ENCODE measurements at places on chromosomes 2 and 18.
A peak's percentile ranks its signal among the peaks of the same experiment; 100 is the strongest.

DNA sequence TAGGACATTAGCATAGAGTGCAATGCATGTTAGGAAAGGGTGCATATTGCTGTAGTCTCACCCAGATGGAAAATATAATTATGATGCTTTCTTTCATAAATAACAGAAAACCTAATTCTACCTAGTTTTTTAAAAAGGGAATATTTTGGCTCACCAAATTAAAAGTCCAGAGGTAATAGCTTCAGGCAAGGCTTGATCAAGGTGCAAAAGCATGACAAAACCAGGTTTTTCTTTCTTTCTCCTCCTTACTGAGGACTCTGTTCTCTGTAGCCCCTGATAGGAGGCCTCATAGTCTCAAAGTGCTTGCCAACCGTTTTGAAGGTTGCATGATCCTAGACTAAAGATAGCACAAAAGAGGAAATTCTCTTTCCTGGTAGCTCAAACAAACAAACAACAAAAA lies 349.9 kb downstream of the CTNNA2 start:
- no peak overlapping the region for H3K27ac ChIP-seq
- no peak overlapping the region for H3K4me3 ChIP-seq
- H3K4me1 ChIP-seq = no peaks in the 10 kb centered on the region
- no peaks in the 10 kb centered on the region for H3K36me3 ChIP-seq

GRCh38 chr2:149908726-149909683 lies 321.4 kb upstream of the MMADHC start:
- peaks cover 23% of the 10 kb centered on the region for H3K4me1 ChIP-seq
- DNase-seq = no peak
- H3K36me3 ChIP-seq = no peaks in the 10 kb centered on the region
- no peak overlapping the region for H3K27ac ChIP-seq
- no peaks in the 10 kb centered on the region for H3K27me3 ChIP-seq

DNA sequence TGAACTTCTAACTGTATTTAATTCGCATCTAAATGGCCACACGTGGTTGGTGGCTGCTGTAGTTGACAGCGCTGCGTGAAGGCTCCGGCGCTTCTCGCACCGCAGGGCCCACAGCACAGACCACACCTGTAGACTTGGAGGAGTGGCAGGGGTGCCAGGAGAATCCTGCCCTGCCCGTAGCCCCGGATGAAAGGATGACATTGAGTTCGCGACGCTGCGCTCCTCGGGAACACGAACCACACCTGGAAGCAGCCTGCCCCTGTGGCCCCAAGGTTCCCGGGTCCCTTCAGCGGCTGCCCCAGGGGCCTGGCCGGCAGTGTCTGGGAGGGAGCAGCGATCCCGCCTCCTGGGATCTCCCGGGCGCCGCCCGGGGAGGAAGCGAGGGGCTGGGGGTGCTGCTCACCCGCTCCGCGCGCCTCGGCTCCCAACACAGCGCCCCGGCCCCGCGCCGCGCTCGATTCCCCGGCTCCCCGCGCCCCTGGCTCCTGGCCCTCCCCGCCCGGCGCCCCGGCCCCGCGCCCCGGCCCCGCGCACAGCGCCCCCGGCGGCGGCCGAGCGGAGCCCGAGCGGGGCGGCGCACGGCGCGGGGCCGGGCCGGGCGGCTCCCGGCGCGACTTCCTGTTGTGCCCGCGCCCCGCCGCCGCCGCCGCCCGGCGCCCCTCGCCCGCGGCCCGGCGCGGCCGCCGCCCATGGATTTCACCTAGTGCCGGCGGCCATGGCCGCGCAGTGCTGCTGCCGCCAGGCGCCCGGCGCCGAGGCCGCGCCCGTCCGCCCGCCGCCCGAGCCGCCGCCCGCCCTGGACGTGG lies at the start of gene RNPEPL1:
RNPEPL1 (plus strand) TSS at position 613 of the 806 bp plus-strand sequence; CDS start at position 716, 103 bp downstream.
- peaks cover 42% of the 10 kb centered on the region for H3K4me1 ChIP-seq
- DNase-seq = peak; percentile 77
- H3K4me3 ChIP-seq = peak within 1 kb of the TSS; percentile 82
- no peaks in the 10 kb centered on the region for H3K36me3 ChIP-seq
- no peaks in the 10 kb centered on the region for H3K27me3 ChIP-seq

DNA sequence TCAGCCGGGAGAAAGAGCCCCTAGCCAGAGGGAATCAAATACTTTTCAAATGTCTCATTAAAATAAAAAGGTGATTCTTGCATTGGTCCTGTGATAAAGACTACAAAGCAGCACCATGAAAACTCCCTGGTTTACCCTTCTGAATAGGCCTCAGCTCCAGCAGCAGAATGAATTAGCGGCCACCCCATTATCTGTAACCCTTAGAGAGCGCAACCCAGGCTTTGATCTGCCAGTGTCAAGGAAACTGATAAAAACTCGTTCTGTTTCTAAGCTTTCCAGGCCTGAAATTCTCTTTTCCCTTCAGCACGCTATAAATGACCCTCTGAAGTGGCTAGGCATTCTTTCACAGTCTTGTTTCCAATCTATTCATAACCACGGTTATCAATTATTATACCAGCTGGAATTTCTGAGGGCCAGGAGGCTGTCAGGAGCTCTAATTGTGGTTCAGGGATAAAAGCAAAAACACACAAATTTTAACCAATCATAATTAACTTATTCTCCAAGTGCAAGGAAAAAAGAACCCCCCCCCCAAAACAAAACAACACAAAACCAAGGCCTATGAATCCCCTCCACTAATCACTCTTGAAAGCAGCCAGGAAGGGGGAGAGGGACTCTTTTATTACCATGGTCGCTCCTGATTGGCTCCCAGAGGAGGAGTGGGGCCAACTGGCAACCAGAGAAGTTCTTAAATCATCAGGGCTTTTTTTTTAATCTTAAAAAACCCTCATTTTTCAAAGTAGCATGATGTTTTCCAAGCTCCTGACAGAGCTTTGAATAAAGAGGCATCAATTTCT lies 258.9 kb downstream of the CYRIA start:
- H3K4me1 ChIP-seq = no peaks in the 10 kb centered on the region
- H3K36me3 ChIP-seq = no peaks in the 10 kb centered on the region
- H3K27me3 ChIP-seq = peaks cover 8% of the 10 kb centered on the region
- no peak overlapping the region for H3K4me3 ChIP-seq

GRCh38 chr2:71481111-71481510 lies 27.8 kb downstream of the DYSF start:
- H3K27ac ChIP-seq = no peak overlapping the region
- H3K27me3 ChIP-seq = no peaks in the 10 kb centered on the region
- DNase-seq = no peak
- H3K36me3 ChIP-seq = peaks cover 20% of the 10 kb centered on the region

GRCh38 chr18:8623549-8624106 lies 14.4 kb downstream of the RAB12 start:
- H3K4me1 ChIP-seq = peaks cover 29% of the 10 kb centered on the region
- peaks cover 9% of the 10 kb centered on the region for H3K36me3 ChIP-seq
- no peaks in the 10 kb centered on the region for H3K27me3 ChIP-seq
- peak overlapping the region; percentile 75 for H3K27ac ChIP-seq
- no peak for DNase-seq

DNA sequence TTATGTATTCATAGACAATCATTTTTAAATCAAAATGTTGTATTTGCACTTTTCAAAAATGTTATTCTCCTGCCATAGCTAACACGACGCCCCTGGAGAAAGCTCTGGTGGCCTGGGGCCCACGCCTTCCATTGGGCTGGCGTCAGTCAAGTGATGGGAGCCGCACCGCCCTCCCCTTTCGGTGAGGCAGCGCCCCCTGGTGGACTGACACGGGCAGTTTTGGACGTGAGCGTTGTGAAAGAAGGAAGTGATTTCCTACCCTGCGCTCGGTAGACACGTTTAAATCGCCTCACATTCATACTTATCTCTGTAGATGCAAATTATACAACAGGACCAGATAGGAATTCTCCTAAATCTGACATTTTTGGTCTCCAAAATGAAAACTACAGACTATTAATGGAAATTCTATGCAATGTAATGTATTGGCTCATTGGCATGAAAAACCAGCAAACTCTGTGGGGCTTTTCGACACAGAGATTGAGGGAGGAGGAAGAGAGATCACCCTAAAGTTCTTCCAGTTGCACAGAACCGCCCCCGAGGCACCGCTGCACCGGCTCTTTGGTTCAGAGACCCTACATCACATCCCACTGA lies 326.2 kb upstream of the SOX11 start:
- no peak for DNase-seq
- H3K27me3 ChIP-seq = no peaks in the 10 kb centered on the region
- no peaks in the 10 kb centered on the region for H3K36me3 ChIP-seq
- peaks cover 17% of the 10 kb centered on the region for H3K4me1 ChIP-seq
- H3K4me3 ChIP-seq = no peak overlapping the region

DNA sequence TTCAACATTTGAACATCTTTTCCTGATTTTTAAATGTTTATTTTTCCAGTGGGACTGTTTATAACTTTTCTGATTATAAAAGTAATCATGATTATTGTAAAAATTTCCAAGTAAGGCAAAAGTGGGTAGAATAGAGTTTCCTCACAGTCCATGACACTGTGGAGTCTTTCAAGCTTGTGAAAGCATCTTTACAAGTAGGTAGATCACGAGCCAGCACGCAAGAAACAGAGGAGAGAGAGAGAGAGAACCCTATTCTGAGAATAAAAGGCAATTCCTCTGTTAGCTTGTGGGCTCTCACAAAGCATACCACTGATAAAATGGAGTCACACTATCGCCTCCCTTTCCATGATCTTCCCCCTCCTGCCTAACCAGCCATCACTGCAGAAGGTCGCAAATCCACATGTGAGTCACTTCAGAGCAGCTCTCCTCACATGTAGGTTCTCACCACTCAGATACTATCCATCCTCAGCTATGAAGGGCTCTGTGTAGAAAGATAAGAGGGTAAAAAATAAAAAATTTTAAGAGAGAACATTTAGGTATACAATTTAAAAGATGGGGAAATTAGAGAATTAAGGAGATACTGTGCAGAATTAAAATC lies 40.3 kb downstream of the AAK1 start:
- H3K4me3 ChIP-seq = no peak overlapping the region
- H3K4me1 ChIP-seq = peaks cover 39% of the 10 kb centered on the region
- peaks cover 2% of the 10 kb centered on the region for H3K36me3 ChIP-seq
- no peak for DNase-seq
- no peaks in the 10 kb centered on the region for H3K27me3 ChIP-seq

DNA sequence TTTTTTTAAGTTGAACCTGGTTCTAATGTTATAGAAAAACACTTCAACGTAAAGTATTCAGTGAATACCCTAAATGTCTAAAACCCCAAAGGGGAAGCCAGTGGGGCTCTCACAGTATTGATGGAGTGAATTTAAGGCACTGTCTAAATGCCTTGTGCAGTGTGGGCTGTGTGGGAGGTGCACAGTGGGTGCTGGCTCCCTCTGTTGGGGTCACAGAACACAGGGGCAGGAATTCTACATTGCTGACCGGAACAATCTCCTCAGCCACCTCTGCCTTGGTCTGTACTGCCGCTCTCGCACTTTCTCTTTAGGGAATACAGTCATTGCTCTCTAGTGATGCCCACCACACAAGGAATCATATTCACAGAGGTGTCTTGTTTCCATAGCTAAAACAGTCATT lies 45.4 kb downstream of the SPRED2 start:
- no peaks in the 10 kb centered on the region for H3K27me3 ChIP-seq
- no peak overlapping the region for H3K27ac ChIP-seq
- no peaks in the 10 kb centered on the region for H3K36me3 ChIP-seq
- DNase-seq = no peak
- no peak overlapping the region for H3K4me3 ChIP-seq
- H3K4me1 ChIP-seq = peaks cover 38% of the 10 kb centered on the region

DNA sequence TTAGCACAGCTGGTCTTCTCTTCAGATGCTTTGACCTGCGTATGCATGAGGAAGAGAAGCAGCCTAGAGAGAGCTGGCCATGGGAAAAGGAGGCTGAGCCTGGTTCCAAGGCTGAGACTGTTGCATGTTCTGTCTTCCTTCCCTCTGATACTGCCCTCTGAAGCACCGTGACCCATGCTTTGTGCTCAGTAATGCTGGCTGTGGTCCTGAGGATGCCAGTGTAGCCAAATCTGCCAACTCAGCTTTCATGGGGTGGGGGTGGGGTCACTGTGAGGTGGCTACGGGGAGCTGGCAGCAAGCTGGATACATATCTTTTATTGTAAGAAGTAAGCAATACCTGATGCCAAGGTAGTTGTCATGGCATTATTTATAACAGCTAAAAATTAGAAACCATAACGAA lies 41.5 kb downstream of the EPAS1 start:
- H3K4me1 ChIP-seq = peaks cover 61% of the 10 kb centered on the region
- no peak overlapping the region for H3K27ac ChIP-seq
- H3K36me3 ChIP-seq = no peaks in the 10 kb centered on the region
- no peak overlapping the region for H3K4me3 ChIP-seq
- H3K27me3 ChIP-seq = no peaks in the 10 kb centered on the region

GRCh38 chr2:47272905-47273758 lies 118.0 kb upstream of the STPG4 start:
- H3K4me3 ChIP-seq = no peak overlapping the region
- H3K27ac ChIP-seq = peak overlapping the region; percentile 92
- H3K4me1 ChIP-seq = peaks cover 44% of the 10 kb centered on the region

- no peak for DNase-seq
- H3K4me3 ChIP-seq = no peak overlapping the region
Observed at GRCh38 chr2:221392228-221392881, 179.7 kb downstream of the EPHA4 start.

DNA sequence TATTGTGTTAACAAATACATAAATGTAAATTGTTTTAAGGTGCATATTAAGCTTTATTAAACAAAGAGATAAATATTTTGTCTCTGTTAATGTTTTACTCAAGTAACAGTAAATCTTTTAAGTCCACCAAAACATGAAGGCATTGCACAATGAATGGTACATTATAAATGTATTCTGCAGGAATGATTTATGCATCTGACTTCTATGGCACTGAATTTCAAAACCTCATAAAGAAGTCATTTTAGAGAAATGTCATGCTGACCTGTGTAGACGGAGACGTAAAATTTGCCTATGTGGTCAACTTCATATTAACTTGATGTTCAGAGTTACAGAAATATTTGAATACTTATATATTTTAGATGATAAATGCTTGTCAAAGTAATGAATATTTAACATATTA lies 194.7 kb downstream of the BABAM2 start:
- peaks cover 65% of the 10 kb centered on the region for H3K4me1 ChIP-seq
- no peak overlapping the region for H3K27ac ChIP-seq
- no peak for DNase-seq
- H3K4me3 ChIP-seq = no peak overlapping the region
- no peaks in the 10 kb centered on the region for H3K36me3 ChIP-seq

DNA sequence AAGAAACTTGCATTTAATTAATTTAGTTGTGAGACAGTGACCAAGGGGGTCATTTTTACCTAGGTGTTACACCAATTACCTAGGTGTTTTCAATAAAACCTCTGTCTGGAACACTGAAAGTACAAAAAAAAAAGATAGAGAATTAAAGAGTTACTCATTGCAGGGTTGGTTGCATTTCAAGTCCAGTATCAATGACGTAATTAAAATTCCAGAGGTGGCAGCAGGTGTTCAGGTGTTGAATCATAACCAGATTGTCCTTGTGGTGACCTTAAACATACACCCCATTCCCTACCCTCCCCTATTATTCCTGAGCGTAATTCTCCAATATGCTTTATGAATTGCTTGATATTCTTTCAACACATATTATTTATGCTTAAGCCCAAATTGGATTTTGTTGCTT lies 352.0 kb upstream of the SLC8A1 start:
- H3K36me3 ChIP-seq = no peaks in the 10 kb centered on the region
- no peaks in the 10 kb centered on the region for H3K4me1 ChIP-seq
- no peak for DNase-seq
- H3K27me3 ChIP-seq = peaks cover 14% of the 10 kb centered on the region
- H3K4me3 ChIP-seq = no peak overlapping the region

- H3K27ac ChIP-seq = no peak overlapping the region
- H3K36me3 ChIP-seq = no peaks in the 10 kb centered on the region
- peaks cover 25% of the 10 kb centered on the region for H3K4me1 ChIP-seq
- no peak for DNase-seq
- no peaks in the 10 kb centered on the region for H3K27me3 ChIP-seq
Observed at GRCh38 chr2:240301256-240301795, 134.1 kb upstream of the GPC1 start.

- H3K27ac ChIP-seq = no peak overlapping the region
- H3K4me1 ChIP-seq = peaks cover 2% of the 10 kb centered on the region
- no peaks in the 10 kb centered on the region for H3K27me3 ChIP-seq
- no peak for DNase-seq
- H3K4me3 ChIP-seq = no peak overlapping the region
- H3K36me3 ChIP-seq = peaks cover 4% of the 10 kb centered on the region
Observed at GRCh38 chr2:70932631-70933230, 3.0 kb upstream of the ATP6V1B1 start.

Data from chondrocyte (in vitro differentiated cells).